LoVo (cell line): ENCODE measurements at places on chromosomes 11 and 22.

DNA sequence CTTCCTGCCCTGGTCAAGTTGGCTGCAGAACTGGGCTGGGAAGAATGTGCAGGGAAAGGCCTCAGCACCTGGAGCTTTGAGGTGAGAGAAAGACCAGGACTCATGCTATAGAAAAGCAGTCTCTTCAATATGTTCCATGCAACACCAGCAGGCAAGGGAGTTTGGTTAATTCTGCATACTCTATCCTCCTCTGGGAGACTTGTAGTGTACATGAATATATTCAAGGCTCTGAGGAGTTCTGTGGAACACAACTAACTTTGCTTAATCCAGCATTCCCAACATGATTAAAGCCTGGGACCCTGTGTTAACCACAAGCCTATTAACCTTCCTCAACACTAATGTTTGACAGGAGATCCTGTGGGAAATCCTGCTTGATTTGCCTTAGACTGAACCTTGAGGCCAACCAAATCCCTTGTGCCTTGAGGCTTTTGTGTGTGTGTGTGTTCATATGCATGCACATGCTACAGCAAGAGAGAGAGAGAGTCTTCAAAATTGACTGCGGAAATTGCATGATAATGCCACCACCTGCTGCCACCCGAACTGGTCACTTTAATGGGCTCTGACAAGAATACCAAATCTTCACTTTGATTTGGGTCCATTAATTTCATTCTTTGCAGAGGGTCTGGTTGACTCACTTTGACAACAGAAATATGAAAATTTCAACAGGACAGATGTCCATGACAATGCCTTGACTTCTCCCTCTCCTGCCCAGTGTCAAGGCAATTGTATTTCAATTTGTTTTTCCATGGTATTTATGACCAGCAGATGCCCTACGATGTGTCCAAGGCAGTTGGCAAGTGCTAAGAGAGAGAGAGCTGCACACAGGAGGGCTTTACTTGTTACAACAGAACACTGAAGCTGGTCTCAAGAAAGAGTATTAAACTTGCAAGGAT lies 238.2 kb upstream of the ZBED5 start:
- no peak for DNase-seq

- no peak for DNase-seq
These were observed 101.6 kb downstream of the CSNK2A3 start for GRCh38 chr11:11251394-11251970.

DNA sequence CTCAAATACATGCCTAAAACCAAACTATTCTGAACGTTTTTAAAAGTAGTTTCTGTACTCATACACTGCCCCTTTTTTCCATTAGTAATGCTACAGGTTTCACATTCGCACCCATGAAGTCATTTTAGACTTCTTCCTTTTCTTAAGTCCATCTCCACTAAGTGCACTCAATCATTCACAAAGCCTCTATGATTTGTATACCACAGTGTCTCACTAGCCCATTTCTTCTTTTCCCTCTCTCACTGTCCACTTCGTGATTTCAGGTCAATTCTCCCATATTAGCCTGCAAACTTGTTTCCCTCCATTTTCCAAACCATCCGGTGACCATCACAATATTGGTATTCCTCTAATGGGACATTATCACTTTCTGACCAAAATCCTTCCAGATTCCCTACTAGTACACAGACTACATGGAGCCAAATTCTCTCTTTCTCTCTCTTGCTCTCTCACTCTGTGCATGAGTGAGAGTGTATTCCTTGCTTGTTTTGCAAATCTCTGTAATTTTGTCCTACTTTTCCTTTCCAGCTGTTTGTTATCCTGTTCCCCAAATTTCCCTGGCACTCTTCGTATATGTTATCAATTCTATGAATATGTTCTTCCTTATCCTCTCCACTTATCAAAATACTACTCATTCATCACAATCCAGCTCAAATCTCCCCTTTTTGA lies 3.4 kb upstream of the ZC3H12C start:
- DNase-seq: no peak

DNA sequence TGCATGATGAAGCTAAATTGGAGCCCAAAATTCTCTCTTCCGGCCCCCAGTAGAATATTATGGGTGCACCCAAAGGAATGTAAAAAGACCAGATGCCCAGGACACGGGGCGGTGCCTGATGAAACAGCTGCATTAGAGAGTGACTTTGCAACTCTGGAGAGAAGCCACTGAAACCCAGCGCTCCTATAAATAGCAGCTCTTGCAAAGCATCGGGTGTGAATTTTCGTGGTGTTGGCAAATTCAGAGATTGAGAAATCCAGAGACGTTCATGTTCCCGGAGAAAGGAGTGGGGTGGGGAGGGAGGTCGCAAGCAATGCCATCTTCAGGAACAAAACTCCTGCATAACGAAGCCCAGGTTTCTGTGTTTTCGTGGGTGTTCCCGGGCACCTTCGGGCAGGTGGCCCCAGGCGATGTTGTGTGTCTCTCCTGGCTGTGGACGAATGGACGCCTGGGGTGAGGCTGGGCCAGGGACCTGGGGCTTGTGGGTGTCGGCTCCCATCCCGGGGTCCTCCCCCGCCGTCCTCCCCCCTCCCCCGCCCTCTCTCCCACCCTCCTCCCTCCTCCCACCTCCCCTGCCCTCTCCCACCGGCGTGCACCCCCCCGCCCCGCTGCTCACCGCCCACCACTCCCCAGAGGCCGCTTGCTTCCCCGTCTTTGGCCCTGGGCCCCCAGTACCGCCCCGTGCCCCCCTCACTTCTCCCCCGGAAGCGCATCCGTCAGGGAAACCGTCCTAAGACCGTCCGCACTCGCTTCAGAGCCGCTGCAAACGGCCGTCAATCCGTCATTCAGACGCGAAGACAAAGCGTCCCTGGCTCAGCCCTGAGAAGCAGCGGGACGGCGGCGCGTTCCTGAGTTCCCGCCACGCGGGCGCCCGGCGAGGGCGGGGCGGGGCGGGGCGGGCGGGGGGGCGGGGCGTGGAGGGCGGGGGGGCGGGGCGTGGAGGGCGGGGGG lies 26.7 kb upstream of the TOLLIP start:
- peak; percentile 43 for DNase-seq

DNA sequence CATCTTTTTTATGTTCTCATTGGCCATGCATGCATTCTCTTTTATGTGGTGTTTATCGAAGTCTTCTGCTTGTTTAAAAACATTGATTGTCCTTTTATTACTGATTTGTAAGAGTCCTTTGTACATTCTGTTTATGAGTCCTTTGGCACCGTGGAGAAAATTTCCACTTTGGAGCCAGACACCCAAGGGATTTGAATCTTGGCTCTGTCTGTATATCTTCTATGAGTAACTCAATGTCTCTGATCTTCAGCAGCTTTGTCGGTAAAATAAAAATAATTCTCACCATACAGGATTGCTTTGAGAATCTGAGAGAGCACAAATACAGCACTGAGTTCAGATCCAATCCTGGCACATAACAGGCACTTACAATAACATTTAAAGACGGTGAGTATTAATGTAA lies 12.8 kb upstream of the SORL1 start:
- DNase-seq: no peak

DNA sequence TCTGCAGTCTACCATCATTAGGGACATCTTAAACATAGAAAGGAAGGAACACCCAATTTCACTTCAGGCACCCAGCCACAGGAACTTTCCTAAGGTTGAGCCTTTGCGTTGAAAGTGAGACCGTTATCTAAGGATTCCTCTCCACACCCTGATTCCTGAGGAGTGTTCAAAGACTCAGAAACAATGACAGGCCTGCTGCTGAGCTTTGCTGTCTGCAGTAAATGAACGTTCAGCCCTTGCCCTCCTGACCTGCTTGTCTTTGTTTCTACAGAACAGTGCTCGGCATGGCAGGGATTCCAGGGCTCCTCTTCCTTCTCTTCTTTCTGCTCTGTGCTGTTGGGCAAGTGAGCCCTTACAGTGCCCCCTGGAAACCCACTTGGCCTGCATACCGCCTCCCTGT lies 7.0 kb downstream of the PRSS23 start:
- DNase-seq: no peak

DNA sequence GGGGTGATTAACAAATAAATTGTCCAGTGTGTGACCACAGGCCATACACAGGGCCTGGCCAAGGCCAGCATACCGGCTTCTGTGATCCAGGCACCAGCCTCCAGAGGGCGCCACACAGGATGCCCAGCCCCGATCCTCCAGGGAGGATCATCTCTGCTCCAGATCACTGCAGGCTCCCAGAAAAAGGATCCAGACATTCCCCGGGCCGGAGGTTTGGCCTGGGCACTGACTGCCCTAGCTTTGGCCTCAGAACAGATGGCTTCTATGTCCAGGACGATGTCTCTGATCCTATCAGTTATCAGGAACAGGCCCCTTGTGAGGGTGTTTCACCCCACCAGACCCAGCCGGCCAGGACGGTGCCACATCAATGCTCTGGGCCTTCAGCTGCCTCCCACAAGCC lies 74.5 kb upstream of the LMO1 start:
- peak; percentile 6 for DNase-seq

DNA sequence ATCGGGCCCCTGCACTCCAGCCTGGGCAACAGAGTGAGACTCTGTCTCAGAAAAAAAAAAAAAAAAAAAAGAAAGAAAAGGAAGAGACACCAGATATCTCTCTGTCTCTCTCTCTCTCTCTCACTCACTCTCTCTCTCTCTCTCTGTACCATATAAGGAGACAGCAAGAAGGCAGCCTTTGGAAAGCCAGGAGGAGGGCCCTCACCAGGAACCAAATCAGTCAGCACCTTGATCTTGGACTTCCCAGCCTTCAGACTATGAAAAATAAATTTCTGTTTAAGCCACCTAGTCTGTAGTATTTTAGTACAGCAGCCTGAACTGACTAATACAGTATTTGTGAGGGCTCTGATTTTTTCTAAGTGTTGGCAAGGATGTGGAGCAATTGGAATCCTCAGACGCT lies 13.6 kb upstream of the ALDH3B2 start:
- no peak for DNase-seq

DNA sequence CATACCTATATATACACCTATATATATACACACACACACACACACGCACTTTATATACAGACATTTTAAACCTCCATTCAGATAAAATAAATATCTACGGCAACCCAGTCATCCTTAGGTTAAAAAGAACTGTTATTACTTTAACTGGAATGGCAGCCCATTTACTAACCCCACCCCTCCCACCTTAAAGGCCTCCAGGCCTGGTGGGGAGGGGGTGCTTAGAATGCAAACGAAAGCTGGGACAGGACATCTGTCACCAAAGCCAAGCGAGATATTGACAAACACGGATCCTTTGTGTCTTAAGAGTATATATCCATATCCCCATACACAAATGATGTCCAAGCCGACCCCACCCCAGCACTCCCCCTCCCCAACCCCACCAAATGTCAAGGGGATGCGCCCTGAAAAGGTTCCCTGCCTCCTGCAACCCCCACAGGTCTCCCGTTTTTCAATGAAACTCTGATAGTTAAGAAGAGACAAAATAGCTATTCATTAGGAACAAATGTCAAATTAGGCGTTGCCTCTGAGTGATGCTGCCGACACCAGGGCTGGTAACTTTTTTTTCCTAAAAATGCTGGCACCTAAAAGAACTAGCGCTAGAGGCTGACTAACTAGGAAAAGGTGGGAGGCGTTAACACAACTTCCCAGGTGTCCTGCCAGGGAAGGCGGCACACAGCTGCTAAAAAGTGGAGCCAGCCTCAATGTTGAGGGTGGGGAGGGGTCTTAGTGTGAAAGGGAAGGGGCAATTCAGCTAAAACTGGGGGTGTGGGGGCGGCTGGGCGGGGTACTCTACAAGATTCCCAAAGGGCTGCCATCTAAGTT lies 5.6 kb downstream of the MN1 start:
- no peak for DNase-seq

DNA sequence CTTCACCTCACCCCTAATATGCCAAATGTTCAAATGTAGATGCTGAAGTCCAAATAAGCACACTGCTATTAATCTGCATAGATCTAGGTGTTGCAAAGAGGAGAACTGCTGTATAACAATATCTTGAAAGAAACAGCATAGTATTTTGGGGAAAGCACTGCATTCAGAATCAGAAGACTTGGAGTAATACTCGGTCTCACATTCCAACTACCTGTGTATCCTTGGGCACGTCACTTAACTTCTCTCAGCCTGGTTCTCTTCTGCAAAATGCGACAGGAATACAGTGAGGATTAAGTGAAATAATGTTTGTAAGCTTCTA lies 332 bp upstream of the HMGXB4 start:
- no peak for DNase-seq

DNA sequence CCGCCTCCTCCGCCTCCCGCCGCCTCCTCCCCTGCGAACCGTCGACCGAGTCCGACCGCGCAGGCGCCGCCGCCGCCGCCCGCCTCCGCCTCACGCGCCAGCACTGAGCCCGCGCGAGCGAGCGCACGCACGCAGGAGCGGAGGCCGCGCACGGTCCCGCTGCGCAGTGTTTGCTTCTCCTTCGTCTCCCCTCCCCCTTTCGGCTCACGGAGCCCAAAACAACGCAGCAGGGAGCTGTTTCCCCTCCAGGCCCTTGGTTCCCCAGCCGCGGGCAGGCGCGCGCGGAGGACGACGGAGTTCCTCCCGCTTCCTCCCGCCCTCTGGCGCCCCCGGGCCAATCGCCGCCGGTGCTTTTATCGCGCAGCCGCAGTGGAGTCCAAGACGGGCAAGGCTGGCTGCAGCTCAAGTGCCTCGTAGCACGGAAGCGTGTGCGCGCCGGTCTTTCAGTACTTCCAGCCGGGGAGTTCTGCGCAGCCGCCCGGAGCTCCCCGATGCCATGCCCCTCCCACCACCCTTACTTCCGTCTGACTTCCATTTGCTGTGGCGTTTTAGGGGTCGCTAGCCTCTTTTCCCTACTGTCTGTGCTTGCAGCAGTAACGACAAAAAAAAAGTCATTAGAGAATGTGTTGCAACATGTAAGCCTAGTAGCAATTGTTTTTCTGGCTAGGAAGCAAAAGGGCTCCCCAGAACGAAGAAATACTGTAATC lies at the start of gene HNRNPUL2:
HNRNPUL2 (minus strand) TSS at position 293 of the 707 bp plus-strand sequence. CDS start 301 bp downstream, outside the sequence.
- DNase-seq: peak; percentile 100

- DNase-seq: no peak
These were observed 108.1 kb downstream of the INSC start for GRCh38 chr11:15222777-15223176.

- no peak for DNase-seq
These were observed 4.0 kb downstream of the VSTM5 start for GRCh38 chr11:93846411-93846810.

DNA sequence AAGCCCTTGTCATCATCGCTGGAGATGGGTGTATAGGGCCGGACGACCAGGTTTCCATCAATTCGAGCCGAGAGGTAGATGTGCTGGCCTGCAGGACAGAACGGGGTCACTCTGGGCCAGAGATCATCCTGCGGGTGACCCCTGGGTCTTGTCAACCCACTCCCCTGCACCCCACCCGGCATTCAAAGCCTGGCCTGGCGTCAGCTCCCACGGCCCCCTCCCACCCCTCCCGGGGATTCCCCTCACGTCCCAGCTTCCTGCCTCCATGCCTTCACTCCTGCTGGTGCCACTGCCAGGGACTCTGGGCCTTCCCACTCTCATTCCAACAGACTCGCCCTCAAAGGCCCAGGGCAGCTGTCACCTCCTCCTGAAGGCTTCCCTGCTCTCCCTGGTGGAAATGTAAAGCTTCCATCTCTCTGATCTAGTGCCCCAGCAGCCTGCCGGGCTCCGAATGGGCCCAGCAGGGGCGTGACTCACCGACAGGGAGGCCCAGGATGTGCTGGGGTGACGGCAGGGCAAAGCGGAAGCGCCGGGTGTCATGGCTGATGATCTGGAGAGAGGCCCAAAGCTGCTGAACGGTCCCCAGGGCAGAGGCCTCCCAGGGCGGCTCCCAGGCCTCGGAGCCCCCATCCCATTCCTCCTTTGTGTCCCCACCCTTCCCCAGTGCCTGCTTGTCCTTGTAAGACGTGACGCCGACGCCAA lies 9.3 kb downstream of the ATP5MGL start:
- DNase-seq: no peak

- no peak for DNase-seq
These were observed 5.6 kb downstream of the LIPT2 start for GRCh38 chr11:74487875-74488274.
